ENCODE measurements at places on chromosomes 5 and 9. TPM values are rescaled to one million over a fixed set of nuclear protein-coding genes. Genes with fewer than 3 reads are reported as not detected.

The TSSK1B gene
- polyA plus RNA-seq, result not detected

The TAF1L gene
- polyA plus RNA-seq, result not detected

The CCDC187 gene
- polyA plus RNA-seq, result not detected

The UNC5A gene
- not detected for polyA plus RNA-seq

The SLC38A9 gene
- 20.4 TPM for polyA plus RNA-seq

The PCDHA1 gene
- polyA plus RNA-seq, result 5.3 TPM

The ADAMTS16 gene
- polyA plus RNA-seq, result 0.20 TPM

The NPR2 gene
- polyA plus RNA-seq, result 13.5 TPM
